Femur (tissue), 1 donor: ENCODE measurements at places on chromosomes 6 and 20.
A peak's percentile ranks its signal among the peaks of the same experiment; 100 is the strongest.

DNA sequence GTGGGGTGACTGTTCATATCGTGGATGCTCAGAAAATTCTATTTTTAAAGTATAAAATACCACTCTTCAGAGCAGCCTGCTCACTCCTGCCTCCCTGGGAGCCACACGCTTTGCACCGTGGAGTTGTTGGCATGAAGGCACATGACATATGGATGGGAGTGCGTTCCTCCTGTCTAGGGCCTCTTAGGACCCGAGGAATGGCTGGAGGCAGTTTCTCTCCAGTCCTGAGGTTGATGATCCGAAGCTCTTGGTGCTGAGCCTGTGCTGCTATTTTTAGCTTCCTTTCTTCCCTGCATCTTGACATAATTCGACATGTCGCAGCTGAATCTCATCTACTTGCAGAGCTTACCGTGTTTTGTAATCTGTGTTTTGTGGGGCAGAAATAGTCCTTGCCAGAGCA, 73.9 kb downstream of the PHACTR3 start:
- DNase-seq, result no peak

DNA sequence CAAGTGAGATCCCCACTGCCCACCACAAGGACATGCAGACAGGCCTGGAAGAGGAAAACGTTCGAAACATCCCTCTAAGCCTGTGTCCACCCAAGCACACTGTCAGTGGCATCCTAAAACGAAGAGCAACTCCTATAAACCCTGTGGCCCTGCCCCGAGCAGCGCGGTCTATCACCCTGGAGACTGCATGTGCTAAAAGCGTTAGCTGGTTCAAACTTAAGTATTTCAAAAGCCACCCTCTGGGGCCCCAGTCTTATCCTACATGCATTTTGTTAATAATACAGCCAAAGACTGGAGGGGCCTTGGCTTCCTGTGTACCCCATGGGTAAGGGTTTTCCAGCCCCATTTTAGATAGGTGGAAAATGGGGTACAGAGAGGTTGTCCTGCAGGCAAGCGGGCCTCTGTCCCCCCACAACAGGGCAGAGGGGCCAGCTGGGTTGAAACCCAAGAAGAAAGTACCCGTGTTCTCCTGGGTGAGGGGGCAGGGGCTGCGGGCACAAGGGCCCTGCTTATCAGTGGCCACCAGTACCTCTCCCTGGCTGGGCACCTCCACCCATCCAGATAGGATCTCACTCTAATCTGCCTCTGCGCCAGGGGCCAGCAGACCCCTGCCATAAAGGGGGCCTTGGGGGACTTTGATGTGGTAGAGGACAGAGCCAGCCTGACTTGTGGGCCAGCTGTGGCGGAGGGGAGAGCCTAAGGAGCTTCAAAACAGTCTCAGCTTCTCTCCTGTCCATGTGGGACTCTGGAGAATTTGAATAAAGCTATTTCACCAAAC, 28.3 kb downstream of the PREX1 start:
- DNase-seq, result no peak

DNA sequence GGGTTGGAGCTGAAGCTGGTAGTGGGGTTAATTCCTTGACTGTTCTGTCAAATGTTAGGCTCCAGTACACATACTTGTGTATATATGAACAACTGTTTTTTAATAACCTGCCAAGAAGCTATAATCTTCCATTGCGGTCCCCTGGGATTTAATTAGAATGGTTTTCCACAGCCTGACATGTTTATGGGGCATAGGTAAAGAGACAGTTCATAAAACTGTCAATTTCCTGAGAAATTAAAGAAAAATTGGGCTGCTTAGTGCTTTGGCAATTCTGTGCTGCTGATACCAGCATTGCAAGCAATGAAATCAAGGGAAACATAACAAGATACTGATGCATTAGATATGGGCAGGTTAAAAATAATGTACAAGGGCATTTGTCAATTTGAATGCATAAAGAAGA, 314.1 kb upstream of the SLC35B3 start:
- no peak for DNase-seq

DNA sequence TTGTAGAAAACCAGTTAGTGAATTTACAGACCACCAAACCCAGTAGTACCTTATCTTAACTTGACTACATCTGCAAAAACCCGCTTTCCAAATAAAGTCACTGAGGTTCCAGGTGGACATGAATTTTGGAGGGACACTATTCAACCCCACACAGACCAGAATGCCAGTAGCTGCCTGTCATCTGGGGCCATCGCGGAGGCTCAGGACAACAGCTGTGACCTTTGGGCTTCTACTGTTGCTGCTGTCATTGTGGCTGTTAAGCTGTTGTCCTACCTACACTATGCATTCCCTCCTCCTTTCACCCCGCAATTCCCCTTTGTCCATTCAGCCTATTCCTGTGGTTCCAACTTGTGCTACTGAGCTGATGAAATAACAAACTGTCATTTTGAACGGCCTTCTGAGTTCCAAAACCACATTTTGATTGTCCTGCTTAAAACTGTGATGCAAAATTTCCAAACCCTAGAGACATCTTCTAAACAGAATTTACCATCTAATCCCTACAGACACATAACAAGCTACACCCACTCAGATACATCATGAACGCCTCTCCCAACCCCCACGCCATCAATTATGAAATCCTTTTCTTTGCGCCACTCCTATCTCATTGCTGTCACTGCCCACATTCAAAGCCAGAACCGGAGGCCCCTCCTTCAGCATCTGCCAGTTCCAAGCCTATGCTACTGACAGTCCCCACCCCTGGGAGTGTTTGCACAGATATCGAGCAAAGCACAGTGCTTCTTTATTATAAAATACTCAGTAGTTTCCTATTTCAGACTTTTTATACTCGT, 125.0 kb downstream of the C6orf118 start:
- DNase-seq, result no peak

DNA sequence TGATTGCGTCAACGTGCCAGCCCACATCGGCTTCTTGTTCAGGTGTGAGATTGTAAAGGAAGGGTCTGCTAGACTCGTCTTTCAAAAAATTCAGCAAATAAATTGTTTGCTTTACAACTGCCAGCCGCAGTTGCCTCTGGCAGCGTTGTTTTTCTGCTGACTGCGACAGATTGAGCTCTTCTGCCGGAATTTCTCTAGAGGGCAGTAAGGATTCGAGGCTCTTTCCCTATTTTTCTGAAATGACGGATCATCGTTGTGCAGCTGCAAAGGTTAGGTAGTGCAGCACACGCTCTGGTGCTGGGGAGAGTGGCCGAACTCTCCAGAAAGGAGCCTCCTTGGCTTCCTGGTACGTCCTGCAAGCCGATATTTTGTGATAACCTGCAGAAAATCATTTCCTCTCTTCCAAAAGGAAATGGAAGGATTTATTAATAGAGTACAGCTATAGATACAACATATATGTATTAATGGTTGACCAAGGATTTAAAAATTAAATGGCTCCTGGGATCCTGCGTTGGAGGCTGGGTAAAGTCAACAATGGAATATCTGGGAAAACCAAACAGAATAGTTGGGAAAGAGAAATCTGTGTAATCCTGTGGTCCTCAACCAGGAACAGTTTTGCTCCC, 121.9 kb upstream of the ZFP64 start:
- DNase-seq, result peak; percentile 39

GRCh38 chr6:35786810-35787209, 6.0 kb downstream of the CLPSL1 start:
- DNase-seq, result no peak

DNA sequence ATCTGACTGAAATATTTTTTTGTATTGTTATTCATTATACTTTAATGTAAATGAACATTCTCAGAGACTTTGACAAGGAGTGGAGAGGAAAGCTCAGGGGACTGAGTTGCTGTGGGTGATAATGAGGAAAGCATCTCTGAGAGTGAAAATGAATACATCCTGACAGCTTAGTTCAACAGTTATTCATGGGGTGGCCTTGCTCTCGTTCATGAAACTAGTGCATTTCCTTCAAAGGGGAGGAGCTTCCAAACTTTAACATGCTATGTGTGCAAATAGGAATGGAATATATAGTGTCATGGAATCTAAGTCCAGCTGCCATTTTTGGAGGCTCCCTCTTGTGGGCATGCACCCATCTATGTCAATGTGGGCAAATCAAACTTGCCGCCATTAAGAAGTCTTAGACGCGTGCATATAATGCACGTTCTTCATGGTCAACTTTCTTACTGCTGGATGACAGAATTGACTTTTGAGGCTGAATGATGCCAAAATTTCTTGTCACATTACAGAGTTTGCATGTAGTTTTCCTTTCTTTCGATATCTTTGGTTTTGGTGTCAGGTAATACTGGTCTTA, 124.3 kb upstream of the TMEM170B start:
- DNase-seq, result no peak
